ENCODE measurements at places on chromosomes 4 and X.

DNA sequence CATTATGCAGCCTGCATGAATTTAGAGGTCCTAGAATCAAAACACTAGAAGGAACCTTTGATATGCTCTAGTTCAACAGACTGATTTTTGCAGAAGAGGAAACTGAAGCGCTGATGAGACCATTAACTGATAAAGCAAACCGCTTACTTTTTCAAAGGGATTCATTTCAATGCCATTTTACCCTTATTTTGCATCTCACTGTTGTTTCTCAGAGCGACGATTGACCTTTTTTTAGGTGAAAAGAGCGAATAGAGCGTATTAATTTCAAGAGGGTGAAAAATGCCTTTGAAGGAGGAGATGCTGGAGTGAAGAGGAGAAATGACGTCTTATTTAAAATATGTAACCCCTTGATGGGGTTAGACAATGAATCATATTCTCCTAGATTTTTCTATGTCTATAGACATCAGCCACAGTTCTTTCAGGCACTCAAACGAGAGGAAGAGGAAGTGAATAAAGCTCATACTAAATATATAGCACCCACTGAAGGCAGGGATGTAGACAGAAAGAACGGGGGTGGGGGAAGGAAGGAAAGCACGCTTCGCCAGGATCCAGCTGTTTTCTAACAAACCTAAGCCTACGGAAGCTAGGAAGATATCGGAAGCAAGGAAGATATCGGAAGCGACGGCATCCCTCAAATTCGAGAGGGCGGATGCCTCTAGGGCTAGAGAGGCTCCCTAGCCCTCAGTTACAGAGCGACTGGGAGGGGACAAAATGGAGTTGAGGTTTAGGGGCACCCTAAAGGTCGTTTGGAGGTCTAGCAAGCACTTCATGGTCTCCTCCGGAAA, 848 bp downstream of the ACSL4 start:
- DNase-seq = no peak

- no peak for DNase-seq
Observed at GRCh38 chr4:173503330-173504180, 26.5 kb downstream of the HAND2 start.

DNA sequence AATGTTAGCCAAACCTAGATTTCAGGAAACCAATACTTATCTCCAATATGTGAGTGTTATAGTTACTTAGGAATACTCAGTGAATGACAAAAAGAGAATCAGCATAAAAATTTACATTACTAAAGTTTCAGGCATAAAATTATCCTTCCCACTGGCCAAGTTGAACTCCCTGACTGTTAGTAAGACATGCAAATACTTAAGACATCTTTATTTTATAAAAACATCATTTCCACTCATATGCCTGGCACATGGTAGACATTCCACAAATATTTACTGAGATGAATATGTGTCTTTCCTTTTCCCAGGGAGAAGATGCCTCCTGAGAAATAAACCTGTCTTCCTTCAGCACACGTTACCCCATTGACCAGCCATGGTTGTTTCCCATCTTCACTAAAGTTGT, 7.3 kb downstream of the VEGFD start:
- DNase-seq = no peak

GRCh38 chr4:1293531-1293941, 3.8 kb downstream of the MAEA start:
- no peak for DNase-seq

- DNase-seq = no peak
Observed at GRCh38 chr4:108446556-108446955, 173.8 kb upstream of the RPL34 start.

- DNase-seq = no peak
Observed at GRCh38 chrX:74009041-74009440, 294.9 kb upstream of the ZCCHC13 start.

- no peak for DNase-seq
Observed at GRCh38 chrX:26851981-26852380, 611.2 kb downstream of the PPP4R3C start.

DNA sequence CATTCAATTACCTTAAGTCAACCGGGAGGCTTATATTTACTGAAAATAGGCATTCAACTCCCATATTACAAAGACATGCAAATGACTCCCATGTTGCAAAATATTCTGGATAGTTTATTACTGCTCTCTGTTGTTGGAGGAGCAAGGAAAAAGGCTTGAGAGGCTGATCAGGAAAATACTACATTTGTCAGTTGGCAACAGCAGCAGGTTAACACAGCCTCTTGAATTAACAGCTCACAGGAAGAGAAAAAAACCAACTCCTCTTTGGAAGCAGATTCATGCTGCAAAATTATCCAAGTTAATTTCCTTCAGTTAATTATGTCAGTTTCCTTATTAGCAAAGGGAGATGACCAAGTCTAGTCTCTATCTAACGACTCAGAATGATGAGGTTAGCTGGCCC, 238.9 kb downstream of the MAML3 start:
- DNase-seq = no peak

GRCh38 chr4:126046081-126046614, 731.4 kb downstream of the FAT4 start:
- no peak for DNase-seq

DNA sequence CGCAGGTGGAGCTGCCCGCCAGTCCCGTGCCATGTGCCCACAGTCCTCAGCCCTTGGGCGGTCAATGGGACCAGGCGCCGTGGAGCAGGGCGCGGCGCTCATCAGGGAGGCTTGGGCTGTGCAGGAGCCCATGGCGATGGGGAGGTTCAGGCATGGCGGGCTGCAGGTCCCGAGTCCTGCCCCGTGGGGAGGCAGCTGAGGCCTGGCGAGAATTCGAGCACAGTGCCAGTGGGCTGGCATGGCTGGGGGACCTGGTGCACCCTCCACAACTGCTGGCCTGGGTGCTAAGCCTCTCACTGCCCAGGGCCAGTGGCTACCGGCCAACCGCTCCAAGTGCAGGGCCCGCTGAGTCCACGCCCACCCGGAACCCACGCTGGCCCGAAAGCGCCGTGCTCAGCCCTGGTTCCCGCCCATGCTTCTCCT, 646.5 kb downstream of the GABRG1 start:
- no peak for DNase-seq

DNA sequence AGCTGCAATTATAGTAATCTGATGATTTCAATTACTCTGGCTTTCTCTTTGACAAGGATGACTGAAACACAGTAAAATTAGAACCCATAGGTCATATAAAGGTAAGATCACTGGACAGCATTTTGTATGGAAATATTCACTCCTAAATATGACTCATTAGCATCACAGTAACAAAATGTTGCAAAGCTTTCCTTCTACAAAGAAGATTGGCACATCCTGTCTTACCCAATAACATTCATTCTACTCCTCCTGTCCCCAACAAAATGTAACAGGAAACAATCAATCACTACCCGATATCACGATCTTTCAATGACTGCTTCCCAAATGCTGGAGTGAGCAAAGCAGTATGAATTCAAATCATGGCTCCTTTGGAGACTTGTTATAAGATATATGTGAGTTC, 95.3 kb downstream of the FANCB start:
- DNase-seq = no peak

DNA sequence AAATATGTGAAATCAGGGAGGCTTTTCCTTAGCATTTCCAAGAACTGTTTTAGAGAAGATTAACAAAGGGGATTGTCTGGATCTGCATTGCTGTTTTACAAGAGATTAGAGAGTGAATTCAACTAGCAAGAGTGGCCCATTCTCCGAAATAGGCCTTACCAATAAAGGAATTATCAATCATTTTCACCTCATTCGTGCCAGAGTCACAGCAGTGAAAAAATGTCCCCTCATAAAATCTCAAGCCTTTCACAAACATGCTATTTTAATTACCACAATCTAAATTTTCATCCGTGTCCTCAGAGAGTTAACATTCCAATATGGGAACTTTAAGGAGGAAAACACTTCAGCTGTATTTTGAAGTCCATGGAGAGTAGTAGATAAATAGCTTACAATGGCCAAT, 979.6 kb downstream of the RPA4 start:
- DNase-seq = no peak

- DNase-seq = no peak
Observed at GRCh38 chr4:184806229-184806550, 19.6 kb downstream of the ACSL1 start.

DNA sequence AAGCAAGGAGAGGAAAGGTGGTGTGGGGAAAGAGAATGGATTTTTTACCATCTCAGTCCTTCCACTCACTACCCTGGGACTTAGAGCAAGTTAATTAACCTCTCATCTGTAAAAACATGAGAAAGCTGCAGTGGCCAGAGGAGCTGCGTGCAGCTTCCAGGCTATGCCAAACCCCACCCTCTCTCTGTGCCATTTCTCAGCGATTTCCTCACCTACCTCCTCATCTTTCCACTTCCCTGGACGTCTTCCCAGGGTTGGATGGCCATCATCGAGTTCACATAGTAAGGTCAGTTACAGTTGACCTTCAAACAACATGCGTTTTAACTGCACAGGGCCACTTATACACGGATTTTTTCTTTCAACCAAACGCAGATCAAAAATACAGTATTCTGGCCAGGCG, 64.3 kb downstream of the SMIM20 start:
- DNase-seq = no peak

DNA sequence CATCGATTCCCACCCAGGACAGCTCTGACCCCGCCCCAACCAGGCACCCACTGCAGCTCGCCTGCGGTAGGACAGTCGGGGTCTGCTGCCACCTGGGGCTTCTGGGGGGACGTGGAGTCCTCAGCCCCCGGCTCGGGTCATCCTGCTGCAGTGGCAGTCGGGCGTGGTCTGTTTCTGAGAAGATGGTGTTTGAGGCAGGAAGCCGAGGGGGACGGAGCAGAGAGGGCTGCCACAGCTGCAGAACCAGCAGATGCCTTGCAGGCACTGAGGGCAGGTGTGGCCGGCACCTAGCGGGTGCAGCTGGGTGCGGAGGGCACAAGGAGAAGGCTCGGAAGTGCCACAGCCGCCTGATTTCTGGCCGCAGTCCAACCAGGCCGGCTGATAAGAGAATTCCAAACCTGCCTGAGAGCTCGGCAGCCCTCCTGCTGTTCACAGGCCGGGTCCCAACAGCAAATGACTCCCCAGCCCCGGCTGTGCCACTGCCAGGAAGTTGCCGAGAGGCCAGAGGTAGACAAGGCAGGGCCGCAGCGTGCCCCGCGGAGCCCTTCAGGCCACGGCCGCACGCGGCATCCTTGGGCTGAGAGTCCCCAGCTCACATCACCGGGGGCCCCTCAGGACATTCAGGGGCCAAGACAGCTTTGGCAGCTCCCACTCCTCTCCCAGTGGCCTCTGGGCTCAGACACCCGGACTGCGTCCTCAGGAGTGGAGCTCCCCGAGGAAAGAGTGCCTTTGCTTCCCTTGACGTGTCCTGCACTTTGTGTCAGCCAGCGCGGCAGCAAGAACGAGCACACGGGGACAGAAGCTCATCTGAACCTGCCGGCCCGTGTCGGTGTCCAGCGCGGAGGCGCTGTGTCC, 9.4 kb upstream of the CPLX1 start:
- DNase-seq = peak; percentile 82
